IPS-NIHi11 (cell line): ENCODE measurements at places on chromosomes 4 and X.

DNA sequence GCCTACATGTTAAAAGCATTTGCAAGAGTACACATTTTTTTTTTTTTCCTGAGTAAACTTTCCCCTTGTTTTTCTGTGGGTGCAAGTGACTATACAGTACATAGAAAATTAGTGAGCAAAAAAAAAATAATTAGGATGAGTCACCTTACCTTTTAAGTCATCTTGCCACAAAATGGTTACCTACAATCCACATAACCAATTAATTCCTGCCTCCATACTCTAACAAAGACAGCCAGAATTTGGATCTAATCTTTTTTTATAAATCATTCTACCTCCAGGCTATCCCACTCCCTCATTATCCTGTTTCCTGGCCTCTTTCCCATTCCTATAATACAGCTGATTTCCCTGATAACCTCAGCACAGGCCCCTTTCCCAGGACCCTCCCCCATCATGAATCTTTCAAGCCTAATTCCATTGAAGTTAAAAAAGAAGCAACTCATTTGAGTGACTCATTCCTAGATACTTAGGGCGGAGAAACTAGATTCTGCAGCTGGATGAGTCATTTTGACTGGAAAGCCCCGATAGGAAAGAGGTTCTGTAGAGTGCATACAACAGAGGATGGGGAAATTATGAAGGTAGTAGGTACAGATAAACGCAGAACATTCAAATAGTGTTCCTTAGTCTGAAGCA, 128.2 kb downstream of the C4orf51 start:
- peak; percentile 30 for DNase-seq

DNA sequence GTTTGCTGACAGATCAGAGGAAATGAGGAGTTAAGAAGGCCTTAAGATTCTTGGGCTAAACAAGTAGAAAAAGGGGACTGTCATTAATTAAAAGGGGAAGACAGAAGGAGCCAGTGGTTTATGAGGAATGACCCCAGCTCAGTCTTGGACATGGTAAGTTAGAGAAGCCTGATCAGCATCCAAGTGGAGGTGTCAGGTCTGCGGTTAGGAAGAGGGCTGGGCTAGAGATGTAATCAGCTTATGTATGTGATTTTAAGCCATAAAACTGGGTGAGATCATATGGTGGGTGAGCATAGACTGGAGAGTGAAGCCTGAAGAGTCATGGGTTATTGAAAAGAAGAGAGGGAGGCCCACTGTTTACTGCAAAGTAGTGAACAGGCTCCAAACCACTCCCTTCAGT, 246.1 kb downstream of the NR3C2 start:
- DNase-seq, result no peak

DNA sequence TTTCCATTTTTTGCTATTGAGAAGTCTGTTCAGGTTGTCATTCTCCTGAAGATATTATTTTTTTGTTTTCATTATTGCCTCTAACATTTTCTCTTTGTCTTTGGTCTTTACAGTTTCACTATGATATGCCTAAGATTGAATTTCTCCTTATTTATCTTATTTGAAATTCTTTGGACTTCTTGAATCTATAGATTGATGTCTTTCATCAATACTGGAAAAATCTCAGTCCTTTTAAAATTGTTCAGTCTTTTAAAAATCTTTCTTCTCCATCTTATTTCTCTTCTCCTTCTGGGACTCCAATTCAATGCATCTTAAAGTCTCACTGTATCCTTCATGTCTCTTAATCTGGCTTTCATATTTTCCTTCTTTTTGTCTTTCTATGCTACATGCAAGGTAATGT, 86.7 kb downstream of the KIT start:
- no peak for DNase-seq

GRCh38 chrX:9677098-9677739, 88.4 kb downstream of the GPR143 start:
- no peak for DNase-seq

DNA sequence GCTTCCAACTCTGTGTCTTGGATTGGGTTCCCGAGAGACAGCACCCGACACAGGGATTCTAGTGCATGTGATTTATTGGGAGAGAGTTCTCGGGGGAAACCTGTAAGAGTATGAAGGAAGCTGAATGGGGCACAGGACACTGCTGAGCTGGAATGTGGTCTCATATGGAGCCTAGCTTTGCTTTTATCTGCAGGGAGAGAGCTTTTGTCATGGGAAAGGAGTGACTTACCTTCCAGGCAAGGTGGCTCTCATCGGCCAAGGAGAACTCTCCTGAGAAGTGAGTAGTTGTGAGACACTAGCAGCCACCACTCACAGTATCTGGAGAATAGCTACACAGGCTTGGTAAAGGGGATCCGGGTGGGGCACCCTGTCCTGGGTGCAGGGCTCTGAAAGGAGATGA, 124.5 kb downstream of the NHS start:
- DNase-seq, result no peak

GRCh38 chr4:89256203-89256800, 51.3 kb downstream of the GPRIN3 start:
- DNase-seq, result no peak

- DNase-seq, result no peak
Measured at GRCh38 chr4:54058171-54058570, 6.2 kb downstream of the CHIC2 start.

DNA sequence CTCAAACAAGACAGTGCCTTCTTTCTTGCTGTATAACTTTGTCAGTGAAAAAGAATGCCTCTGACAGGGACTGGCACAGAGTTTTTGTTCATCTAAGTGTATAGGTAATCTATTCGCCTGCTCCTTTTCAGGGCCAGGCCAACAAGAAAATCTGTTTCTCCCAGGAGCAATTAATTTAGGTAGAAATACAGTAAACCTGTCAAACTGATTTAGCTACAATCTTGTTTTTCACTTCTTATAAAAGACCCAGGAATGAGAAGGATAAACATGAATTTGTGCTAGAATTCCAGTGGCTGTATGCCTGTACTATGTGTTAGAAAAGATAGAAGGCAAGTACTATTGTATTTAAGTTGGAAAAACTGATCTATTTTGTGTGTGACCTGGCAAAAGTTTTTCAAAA, 6.1 kb downstream of the TMA16 start:
- no peak for DNase-seq

GRCh38 chr4:170022211-170022610, 4.0 kb downstream of the MFAP3L start:
- no peak for DNase-seq

GRCh38 chr4:107922486-107923473, 8.6 kb upstream of the CYP2U1 start:
- no peak for DNase-seq

DNA sequence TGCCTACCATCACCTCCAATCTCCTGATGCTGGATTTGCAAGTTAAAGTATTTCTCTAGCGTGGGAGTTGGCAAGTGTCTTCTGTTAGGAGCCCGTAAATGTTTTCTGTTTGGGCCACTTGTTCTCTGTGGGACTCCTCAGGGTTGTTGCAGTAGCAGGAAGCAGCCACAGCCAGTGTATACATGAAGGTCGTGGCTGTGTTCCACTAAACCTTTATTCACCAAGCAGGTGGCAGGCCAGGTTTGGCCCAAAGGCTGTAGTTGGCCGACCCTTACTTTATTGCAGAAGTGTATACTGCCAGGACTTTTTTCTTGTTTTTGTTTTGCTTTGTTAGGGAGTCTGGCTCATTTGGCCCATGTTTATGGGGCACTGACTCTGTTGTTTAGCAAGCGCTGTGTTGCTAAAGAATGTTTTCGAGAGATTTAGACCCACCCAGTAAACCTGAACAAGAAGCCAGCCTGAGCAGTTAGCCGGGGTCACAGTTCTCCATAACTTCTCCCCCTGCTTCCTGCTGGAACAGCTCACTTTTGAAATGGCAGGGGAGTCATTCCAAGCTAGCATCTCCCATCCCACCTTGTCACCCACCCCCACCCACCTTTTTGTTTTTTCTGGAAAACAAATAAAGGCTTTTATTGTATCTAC, 58.8 kb downstream of the SHROOM2 start:
- no peak for DNase-seq

DNA sequence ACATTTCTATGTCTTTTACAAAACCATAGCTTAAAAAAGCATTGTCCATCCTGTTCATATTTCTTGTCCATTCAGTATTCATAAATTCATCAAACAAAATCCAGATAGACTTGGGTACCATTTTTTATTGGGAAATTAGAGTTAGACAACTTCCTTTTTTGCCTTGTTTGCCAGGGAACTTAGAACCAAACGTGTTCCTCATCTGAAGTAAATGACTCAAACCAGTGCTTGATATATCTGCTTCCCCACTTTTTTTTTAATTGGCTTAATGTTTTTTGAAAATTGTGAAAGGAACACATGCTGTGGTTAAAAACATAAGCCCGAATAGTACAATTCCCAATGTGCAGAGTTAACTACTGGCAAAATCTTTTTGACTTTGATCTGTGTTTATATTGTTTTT, 44.2 kb downstream of the DLG3 start:
- no peak for DNase-seq
